ENCODE measurements at places on chromosomes 16 and 17.
A peak's percentile ranks its signal among the peaks of the same experiment; 100 is the strongest.

- DNase-seq: no peak
Measured at GRCh38 chr17:60135951-60136666, 13.7 kb upstream of the CA4 start.

- no peak for DNase-seq
Measured at GRCh38 chr16:31202414-31203375, at the start of gene PYCARD. Gene PYCARD, minus strand, starts transcription at chr16:31202760. Its CDS starts 70 bp downstream, at chr16:31202690.

GRCh38 chr17:38879878-38880665 is 10.2 kb downstream of the LASP1 start:
- DNase-seq: no peak

- DNase-seq: no peak
Measured at GRCh38 chr17:7043497-7044198, at the start of gene SLC16A11. Gene SLC16A11, minus strand, starts transcription at chr17:7044092. Its CDS starts 579 bp downstream, at chr17:7043513.

DNA sequence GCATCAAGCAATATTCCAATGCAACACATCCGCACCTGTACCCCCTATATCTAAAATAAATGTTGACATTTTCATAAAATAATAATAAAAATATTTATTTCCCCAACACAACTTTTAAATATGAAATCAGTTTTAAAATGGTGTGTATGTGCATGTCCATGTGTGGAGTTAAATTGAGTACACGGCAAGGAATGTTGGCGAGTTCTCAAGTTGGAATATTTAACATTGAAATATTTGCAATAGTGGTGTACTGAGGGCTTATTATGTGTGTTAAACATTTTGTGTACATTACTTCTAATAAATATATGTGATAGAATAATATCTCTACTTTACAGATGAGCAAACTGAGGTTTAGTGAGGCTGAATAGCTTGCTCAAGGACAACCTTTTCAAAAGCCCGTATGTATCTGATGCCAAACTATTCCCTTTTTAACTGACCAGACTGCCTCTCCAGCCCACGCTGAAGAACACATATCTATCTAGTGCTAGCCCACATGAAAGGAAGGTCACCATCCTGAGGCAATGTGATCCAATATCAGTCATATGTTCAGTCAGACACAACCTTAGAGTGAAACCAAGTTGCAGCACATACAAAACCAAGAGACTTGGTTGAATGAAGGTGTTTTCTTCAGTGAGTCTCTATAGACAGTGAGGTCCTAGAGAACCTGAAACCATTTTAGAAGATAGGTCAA is 192.2 kb upstream of the CDH11 start:
- DNase-seq: no peak

- DNase-seq: peak; percentile 11
Measured at GRCh38 chr17:47850692-47851573, at the start of gene SP6. Gene SP6, minus strand, starts transcription at chr17:47851163. Its CDS starts 2,734 bp downstream, at chr17:47848429.

- DNase-seq: no peak
Measured at GRCh38 chr16:7511549-7512260, 179.1 kb downstream of the RBFOX1 start.

DNA sequence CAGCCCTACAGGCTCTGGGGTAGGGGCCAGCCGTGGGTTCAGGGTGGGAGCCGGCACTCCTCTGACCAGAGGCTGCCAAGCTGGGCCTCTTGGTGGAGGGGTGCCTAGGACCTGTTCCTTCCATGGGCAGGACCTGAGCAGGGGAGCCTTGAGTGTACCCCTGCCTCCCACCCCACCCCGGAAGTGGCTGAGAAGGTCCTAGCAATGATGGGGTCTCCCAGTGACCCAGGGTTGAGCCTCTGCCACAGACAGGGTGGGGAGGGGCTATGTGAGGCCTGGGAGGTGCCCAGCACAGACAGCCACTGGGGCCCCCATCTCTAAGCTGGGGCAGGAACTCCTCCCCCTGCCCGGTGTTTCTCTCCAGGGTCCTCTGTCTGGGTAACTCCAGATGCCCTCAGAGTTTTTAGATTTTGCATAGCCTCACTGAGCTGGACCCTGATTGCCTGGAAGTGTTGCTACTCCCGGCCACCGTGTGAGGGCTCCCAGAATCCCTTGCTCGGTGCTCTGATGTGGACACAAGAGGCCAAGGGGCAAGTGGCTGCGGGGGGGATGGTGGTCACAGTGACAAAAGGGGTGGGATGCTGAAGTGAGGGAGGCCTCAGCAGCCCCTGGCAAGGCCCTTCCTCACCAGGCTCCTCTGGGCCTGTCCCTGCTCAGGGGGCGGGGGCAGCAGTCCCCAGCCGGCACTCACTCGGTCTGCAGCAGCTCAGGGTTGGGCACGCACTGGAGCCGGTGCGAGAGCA is 6.4 kb upstream of the MTSS2 start:
- no peak for DNase-seq

GRCh38 chr17:31413081-31413799 is 21.8 kb downstream of the RAB11FIP4 start:
- no peak for DNase-seq

DNA sequence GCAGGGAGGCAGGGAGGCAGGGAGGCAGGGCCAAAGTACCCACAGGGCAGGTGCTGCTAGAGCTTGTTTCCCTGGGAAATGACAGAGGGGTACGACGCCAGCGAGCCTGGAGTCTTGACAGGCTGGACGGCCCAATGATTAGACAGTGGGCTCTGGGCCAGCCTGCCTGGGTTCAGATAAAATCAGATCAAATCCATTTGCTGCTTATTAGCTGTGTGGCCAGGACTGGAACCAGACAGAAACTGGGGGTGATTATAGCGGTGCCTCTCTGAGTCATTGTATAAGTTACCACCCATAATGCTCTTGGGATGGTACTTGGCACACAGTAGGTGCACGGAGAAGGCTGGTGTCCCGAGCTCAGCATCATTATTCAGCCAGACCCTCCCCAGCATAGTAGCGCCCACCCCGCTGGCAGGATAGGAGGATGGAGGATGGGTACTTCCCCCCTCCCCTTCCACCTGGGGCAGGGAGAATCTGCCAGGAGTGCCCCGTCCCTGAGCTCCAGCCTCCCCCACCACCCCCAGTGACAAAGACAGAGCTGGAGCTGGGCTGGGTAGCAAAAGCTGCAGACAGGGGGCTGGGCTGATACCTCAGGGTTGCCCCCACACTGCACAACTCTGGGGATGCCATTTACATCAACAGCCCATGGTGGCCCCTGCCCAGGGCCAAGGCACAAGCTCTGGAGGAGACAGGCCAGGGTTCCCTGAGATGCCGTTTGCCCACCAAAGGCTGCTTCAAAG is 77.6 kb upstream of the TNRC6C start:
- no peak for DNase-seq

DNA sequence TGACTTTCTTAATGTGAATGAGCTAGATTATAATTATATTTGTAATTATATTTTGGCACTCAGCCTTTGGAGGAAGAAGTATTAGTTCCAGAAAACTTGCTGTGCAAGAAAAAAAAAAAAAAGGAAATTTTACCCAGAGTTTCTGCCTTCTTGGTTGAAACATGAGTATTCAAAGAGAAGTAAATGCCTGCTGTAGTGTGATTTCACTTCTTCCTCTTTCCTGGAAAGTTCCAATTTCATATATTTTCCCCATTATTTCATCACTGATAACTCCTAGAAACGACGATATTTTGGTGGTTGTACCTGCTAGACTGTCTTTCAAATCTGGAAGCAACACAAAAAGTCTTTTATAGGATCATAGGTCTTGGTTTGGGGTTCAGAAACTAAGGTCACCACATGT is 20.4 kb upstream of the MPHOSPH6 start:
- DNase-seq: no peak

GRCh38 chr16:55037046-55037445 is 106.4 kb downstream of the IRX5 start:
- DNase-seq: no peak

- DNase-seq: no peak
Measured at GRCh38 chr17:62693616-62694409, 66.3 kb downstream of the MRC2 start.

DNA sequence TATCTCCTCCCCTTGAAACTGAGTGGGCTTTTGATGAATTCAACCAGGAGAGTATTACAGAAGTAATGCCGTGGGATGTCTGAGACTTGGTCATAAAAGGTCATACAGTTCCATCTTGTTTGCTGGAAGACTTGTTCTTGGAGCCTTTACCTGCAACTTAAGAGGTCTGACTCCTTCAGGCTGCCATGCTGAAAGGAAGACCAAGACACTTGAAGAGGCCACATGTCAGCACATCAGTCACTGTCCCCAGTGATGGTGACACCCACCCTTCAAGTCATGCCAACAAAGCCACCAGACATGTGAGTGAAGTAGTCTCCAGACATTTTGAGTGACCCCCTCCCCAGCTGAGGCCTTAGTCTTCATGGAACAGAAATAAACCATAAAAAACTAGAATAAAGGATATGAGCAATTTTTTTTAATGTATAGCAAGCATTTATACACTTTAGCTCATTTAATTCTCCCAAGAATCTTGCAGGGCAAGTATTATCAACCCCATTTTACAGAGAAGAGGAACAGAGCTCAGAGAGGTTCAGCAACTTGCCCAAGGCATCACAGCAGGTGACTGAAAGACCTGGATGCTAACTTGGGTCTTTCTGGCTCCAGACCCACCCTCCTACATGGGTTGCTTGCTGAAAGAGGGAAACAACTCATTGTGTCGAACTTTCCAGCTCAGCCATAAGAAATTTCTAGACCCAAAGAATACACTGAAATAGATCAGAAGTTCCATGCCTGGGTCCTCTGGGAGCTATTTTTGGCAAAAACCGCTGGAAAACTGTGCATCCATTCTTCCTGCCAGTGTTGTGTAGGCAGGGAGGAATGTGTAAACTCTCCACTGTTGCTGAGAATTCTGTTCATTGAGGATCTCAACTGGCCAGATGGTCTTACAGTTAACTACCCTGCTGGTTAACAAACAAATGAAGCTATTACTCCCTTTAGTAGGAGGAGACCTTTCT is 38.1 kb downstream of the SOCS1 start:
- no peak for DNase-seq

- DNase-seq: no peak
Measured at GRCh38 chr16:881219-882097, 80.9 kb upstream of the GNG13 start.
